ENCODE measurements at places on chromosomes 4 and X. TPM values are rescaled to one million over a fixed set of nuclear protein-coding genes. Genes with fewer than 3 reads are reported as not detected.

DNA sequence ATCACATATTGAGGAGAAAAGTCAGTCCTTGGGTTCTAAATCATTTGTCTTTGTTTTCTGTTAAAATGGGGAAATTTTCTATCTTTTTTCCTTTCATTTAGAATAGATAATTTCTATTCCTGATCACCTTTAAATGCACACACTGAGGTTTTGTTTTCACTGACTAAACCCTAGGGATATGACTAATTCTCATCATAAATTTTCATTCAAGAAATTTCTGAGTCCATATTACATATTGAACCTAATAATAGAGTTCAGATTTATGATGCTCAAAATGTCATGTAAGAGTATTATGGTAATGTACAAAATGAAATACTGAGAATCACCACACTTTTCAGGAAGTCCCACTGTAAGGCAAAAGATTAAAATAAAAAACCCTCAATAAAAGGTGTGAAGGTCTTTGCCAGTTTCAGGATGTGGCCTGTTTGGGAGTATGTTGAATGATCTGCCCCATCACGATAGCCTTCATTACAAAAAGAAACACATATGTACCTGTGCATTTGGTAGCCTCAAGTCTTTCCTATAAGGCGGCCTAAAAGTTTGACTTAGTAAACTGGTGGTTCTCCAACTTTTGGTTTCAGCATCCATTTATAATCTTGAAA, 49.4 kb downstream of the LEF1 start:
- DNase-seq = no peak

PABPC1L2B gene
- not detected for total RNA-seq

LONRF3 gene
- total RNA-seq = 2.9 TPM

DNA sequence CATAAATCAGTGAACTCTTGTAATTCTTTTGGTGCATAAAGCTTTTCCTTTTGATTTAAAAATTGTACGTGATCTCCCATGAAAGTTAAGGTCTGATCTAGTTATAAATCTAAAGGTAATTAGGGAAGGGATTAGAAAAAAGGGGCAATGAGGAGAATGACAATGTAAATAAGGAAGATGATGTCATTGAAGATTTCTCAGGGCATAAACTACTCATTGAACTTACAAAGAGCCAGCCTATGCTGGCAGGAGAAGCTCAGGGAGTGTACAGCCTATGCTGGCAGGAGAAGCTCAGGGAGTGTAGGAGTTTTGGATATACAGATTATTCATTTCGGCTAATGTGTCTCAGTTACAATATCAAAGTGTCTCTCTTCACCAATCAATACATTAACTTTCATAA, 1533.5 kb upstream of the ADGRL3 start:
- no peak for DNase-seq

RASGEF1B gene
- 3.3 TPM for total RNA-seq

DNA sequence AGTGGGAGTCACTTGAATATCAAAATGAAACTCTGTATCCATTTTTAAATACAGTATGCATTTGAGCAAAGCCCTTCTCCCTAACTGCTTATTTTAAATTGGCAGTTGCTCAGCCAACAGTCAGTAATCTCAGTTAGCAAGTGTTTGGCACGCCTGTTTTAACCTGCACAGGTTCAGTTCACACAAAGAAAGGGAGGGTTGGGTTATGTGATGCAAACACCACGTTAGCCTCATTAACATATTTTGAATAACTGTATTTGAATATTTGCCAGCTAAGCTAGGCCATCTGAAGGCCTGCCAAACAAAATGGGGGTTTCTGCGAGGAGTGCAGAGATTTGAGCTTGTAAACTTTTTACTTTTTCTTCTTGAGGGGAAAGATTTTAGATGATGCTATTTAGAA, 19.8 kb downstream of the GAB1 start:
- no peak for DNase-seq

DNA sequence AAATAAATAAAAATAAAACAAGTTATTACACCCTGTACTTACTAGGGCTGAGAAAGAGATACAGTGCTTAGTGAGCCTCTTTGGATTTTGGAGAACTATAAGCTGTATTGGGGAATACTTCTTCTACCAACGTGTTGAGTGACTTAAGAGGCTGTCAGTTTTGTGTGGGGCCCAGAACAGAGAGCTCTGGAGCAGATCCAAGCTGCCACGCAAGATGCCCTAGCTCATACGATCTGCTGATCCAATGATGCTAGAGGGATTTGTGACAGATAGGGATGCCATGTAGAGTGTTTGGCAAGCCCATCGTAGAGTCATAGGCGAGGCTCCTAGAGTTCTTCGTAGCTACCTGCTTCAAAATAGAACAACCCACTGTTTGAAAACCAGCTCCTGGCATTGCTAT, 60.3 kb upstream of the KLF3 start:
- no peak for DNase-seq

GRCh38 chr4:86294883-86295282, 65.0 kb downstream of the MAPK10 start:
- DNase-seq = no peak

MAD2L1 gene
- total RNA-seq = 1.7 TPM

- peak; percentile 20 for DNase-seq
These were observed 16.4 kb downstream of the PSAPL1 start for GRCh38 chr4:7418131-7418943.

- no peak for DNase-seq
These were observed 223.1 kb downstream of the CLCN4 start for GRCh38 chrX:10379878-10380277.

DNA sequence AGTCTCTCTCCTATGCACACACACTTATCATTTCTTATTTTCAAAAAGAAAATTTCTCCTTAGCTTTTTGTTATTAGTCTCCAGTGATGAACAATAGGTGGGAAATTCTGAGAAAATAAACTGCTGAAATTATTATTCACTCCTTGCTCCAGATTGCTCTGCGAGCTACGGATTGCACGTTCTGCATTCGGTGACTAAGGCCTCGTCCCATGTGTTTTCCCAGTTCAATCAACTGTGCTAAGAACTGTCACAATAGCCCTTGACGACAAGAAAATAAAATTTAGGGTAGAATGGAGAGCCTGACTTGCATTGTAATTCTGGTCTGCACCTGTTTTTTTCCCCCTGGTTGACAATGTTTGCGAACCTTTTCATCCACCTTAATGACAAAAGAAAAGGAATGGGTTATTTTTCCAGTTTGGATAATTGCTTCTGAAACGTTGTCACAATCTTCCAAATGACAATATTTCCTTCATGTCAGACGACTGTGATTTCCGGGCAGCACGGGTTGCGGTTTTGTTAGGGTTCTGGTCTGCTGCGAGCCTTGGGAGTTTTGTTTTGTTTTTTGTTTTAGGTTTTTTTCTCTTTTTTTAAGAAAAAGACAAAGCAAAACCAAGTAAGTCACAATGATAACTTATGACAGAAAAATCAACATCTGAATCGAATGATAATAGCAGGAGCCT, 124.5 kb upstream of the NOCT start:
- DNase-seq = no peak

NUDT6 gene
- 16.1 TPM for total RNA-seq

DNA sequence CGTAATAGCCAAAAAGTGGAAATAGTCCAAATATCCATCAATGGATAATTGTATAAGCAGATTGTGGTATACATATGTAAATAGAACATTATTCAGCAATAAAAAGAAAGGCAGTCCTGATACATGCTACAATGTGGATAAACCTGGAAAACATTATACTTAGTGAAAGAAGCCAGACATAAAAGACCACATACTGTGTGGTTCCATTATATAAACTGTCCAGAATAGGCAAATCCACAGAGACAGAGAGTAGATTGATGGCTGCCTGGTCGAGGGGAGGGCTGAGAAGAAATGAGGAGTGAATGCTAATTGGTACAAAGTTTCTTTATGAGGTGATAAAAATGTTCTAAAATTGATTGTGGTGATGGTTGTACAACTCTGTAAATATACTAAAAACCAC, 397.4 kb upstream of the RPS6KA3 start:
- DNase-seq = no peak

DNA sequence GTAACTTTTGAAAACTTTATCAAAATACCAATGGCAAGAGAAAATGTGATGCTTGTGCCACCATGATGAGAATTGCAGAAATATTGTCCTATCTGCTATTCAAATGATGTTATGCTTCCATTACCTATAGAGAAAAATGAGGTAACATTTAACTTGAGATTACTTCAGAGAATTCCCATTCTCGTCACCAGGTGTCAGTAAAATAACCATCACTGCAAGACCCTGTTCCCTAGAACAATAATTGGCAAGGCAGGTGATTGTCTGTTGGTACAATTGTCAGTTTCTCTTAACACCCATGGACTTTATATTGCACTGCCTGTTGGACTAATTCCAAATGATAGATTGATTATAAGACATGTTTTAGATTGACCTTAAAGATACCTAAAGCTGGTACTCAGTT, 179.9 kb downstream of the GABRG1 start:
- no peak for DNase-seq

HSFX3 gene
- not detected for total RNA-seq

- no peak for DNase-seq
These were observed 28.1 kb upstream of the FRMPD3 start for GRCh38 chrX:107421337-107421861.

- no peak for DNase-seq
These were observed 38.9 kb upstream of the TLR2 start for GRCh38 chr4:153645183-153645582.

- DNase-seq = no peak
These were observed 6.0 kb upstream of the PDGFC start for GRCh38 chr4:156977435-156978160.

DNA sequence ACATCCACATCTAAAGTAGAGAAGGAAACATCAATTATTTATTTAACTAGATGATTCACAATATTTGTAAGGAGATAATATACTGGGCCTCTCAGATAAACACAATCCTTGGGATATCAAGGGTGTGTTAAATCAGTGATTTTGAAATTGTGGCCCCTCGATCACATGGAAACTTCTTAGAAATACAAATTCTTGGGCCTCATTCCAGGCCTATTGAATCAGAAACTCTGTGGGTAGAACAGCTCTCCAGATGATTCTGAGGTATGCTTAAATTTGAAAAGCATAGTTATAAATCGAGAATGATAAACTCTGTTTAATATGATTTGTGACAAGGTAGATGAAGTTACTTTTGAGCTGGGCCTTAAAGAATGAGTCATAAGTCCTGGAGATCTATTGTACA, 64.3 kb upstream of the GPR174 start:
- no peak for DNase-seq

- no peak for DNase-seq
These were observed 197.2 kb downstream of the GRXCR1 start for GRCh38 chr4:43089730-43090129.

DNA sequence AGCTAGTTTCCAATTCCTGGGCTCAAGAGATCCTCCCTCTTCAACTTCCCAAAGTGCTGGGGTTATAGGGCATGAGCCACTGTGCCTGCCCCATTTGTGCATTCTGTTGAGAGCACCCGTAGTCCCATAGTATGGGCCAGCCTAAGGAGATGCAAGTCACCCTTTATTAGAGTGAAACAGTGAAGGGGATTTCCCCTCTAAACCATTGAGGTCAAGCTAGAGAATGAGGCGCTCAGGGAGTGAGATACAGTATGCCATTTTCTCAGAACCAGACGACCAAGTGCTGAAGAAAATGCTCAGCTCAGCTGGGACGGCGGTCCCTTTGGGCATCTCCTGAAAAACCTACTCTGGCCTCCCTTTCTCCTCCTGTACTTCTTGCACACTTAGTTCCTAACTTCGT, 18.7 kb downstream of the RNF4 start:
- DNase-seq = no peak

WDR44 gene
- total RNA-seq = 12.0 TPM

ARX gene
- not detected for total RNA-seq

DNA sequence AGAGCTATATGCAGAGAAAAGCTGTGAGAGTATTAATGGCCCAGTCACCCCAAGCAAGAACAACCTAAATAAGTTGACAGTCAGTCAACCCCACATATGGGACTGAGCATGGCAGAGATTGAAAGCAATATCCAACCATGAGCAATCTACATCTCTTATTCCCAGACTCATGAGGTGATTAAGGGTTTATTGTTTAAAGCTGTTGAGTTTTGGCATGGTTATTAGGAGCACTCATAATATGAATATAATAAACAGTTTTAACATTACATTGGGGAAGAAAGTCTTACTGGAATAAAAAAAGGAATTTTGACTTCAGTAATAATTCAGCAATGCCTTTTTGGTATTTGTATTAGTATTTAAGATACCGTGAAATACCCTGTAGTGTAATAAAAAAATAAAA, 1627.4 kb downstream of the STIM2 start:
- no peak for DNase-seq

CTSO gene
- 6.2 TPM for total RNA-seq

GRCh38 chrX:110241816-110242215, 76.1 kb downstream of the AMMECR1 start:
- DNase-seq = no peak

- no peak for DNase-seq
These were observed 1207.4 kb downstream of the ADGRL3 start for GRCh38 chr4:62407534-62407933.

XAGE1A gene
- not detected for total RNA-seq

GSX2 gene
- not detected for total RNA-seq

SMIM10L2A gene
- total RNA-seq = 1.6 TPM

DNA sequence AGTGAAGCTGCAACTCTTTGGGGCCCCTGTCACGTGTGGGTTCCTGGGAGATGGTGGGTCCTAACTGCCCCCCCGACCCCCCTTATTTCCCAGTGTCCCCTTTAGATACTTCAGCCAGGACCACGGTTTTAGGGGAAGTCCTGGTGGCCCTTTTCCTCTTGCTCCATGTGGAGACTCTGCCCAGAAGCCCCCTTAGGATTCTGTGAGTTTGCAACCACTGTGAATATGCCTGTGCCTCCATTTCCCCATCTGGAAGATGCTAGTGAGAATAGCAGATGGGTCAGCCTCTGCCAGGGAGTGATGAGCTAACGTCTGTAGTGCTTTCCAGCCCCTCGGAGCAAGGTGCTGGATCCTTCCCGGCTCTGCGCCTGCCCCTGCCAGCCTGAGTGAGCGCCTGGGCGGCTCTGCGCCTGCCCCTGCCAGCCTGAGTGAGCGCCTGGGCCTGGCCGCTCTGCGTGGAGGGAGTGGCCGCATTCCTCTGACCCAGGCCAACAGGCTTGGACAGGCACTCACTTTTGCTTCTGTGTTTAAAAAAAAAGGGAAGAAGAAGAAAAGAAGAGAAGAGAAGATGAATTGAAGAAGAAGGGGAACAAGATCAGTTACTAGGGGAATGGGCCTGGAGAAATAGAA, 6.7 kb upstream of the CITED1 start:
- DNase-seq = no peak

DHRSX gene
- total RNA-seq = 29.9 TPM

- DNase-seq = no peak
These were observed 73.9 kb upstream of the C4orf50 start for GRCh38 chr4:6092131-6092530.

FGA gene
- total RNA-seq = 0.46 TPM

GRCh38 chr4:1031956-1032795, 20.8 kb downstream of the FGFRL1 start:
- no peak for DNase-seq

MAGEA9B gene
- not detected for total RNA-seq

GRCh38 chrX:1601051-1601767, 9.8 kb downstream of the AKAP17A start:
- DNase-seq = no peak

DNA sequence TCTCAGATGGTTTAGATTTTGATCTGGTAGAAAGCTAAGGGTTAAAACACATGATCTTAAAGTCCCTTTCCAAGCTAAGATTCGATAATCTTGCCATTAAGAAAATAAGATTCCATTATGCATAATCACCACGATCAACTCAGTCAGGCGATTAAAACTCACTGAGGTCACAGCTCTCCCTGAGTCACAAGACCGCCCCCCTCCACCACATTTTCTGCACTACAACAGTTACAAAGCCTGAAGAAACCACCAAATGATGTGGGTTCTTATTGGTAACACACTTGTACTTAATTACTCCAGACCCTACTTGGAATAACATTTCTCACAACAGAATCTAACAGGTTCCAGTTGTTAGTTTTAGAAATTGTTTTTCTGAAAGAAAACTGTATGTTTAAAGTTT, 62.8 kb downstream of the SH3KBP1 start:
- no peak for DNase-seq

Measured in Right ventricle myocardium superior (tissue), 1 donor.